Stimulated activated CD8-positive, alpha-beta memory T cell treated with anti-CD3 and anti-CD28 coated beads, Interleukin-4, amount 100 ng/mL, for 48 hours (primary cell): ENCODE measurements at places on chromosomes 6 and 20.

DNA sequence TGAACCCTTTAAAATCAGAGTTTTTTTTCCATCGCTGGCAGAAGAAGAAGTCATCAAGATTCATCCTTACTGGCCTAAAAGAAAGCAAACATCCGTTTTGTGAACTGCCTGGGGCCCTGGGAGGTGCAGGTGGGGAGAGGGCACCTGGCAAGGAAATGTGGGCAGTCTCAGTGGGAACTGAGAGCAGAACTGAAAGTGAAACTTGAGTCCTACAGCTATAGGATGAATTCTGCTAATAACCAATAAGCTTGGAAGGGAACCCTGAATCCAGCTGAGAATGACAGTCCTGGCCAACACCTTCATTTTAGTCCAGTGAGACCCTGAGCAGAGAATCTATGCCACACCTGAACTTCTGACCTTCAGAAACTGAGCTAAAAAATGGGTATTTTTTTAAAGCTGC lies 130.1 kb upstream of the ASCC3 start:
- DNase-seq: no peak

GRCh38 chr6:142561511-142562265 lies 259.9 kb downstream of the ADGRG6 start:
- no peak for DNase-seq

- no peak for DNase-seq
Measured at GRCh38 chr6:118505656-118506055, 42.4 kb upstream of the PLN start.

- no peak for DNase-seq
Measured at GRCh38 chr6:110951986-110952794, 6.3 kb upstream of the GTF3C6 start.

GRCh38 chr6:106913111-106913510 lies 61.4 kb downstream of the CD24 start:
- DNase-seq: no peak

DNA sequence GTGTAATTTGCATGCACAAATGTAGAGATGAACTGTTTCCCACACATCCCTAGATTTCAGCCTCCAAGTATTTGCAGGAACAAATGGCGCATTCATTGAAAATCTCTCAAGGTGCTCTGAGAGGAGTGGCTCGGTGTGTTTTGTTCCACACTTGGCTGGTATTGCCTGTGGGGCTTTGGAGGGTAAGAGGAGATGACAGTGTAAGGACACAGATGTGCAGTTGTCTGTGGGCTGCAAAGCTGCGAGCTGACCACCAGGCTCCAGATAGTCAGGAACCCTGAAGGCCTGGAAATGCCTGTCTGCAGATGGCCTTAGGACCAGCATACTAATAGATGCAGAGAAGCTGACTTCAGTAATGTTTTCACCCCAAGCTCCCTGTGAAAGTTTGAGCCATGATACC lies 57.7 kb upstream of the PBOV1 start:
- no peak for DNase-seq

GRCh38 chr20:61045091-61045490 lies 207.0 kb upstream of the CDH4 start:
- no peak for DNase-seq

GRCh38 chr6:144331491-144331969 lies 46.4 kb downstream of the UTRN start:
- DNase-seq: no peak

DNA sequence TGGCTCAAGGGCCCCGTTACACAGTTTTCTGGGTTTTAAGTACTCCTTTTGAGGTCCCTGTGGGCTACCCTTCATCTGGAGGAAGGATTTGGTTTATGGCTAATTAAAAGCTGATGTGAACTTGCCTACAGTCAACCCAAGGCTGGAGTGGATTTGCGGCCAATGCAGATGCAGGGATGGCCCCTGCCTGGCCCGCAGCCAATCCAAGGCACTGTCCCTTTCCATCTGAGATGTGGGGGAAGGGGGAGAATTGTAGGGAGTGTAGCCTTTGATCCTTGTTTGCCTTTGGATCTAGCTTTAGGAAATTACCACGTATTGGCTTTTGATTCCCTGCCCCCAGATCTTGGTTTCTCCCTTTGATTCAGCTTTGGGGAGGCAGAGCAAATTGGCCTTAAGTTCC lies 128.0 kb upstream of the GGTLC1 start:
- DNase-seq: no peak

GRCh38 chr6:122753688-122754056 lies 25.8 kb upstream of the FABP7 start:
- DNase-seq: no peak
